Activated naive CD8-positive, alpha-beta T cell treated with anti-CD3 and anti-CD28 coated beads for 36 hours (primary cell): ENCODE measurements at places on chromosomes 16 and 17. TPM values are rescaled to one million over a fixed set of nuclear protein-coding genes. Genes with fewer than 3 reads are reported as not detected.

The TEKT3 gene
- total RNA-seq: not detected

The ITGAE gene
- total RNA-seq: 29.8 TPM

The PPY gene
- total RNA-seq: not detected

The PRSS33 gene
- 0.54 TPM for total RNA-seq

The KRTAP2-2 gene
- not detected for total RNA-seq

The KRTAP2-1 gene
- total RNA-seq: not detected

The ITGAD gene
- total RNA-seq: not detected

The TLCD2 gene
- 0.06 TPM for total RNA-seq

The MPV17L gene
- total RNA-seq: 0.20 TPM

The CACNG1 gene
- total RNA-seq: not detected

The KRTAP3-1 gene
- total RNA-seq: not detected

The KRTAP2-3 gene
- total RNA-seq: not detected

The PRDM7 gene
- total RNA-seq: not detected

The NPIPA5 gene
- total RNA-seq: 13.6 TPM

The CYB561 gene
- 1.1 TPM for total RNA-seq
